ENCODE measurements at places on chromosomes 4 and X.

- DNase-seq: no peak
These were observed 54.6 kb upstream of the PARM1 start for GRCh38 chr4:74878323-74878722.

- no peak for DNase-seq
These were observed 349.3 kb upstream of the PCDH18 start for GRCh38 chr4:137881641-137882040.

DNA sequence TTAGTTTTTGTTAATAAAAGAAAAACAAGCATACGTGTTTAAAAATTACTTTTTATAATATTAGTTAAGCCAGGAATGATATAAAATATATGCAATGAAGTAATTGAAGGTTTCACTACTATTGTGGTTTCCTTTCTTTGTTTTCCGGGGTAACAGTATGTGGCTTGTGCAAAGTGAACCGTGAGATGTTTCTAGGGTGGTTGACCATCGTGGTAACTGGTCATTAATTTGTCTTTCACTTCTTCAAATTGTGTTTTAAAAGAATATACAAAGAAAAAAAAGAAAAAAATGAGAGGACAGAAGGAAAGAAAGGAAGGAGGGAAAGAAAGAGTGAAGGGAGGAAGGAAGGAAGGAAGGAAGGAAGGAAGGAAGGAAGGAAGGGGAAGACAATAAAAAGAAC, 330.1 kb upstream of the CPXCR1 start:
- no peak for DNase-seq

DNA sequence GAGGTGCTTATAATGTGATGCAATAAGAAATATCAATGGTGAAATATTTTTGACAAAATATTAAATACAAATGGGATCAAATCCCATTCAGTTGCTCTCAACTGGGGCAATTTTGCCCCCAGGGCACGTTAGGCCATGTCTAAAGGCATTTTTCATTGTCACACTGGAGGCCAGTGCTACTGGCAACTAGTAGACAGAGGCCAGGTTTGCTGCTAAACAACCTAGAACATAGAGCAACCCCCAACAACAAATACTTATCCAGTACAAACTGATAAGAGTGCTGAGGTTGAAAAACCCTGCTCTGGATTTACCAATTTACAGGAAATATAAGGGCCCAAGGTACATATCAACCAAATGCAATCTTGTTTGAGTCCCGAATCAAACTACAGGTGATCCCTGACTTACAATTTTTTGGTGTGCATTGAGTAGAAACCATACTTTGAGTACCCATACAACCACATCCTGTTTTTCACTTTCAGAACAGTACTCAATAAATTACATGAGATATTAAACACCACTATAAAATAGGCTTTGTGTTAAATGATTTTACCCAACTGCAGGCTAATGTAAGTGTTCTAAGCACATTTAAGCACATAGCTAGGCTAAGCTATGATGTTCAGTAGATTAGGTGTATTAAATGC, 237.5 kb downstream of the HNRNPD start:
- DNase-seq: no peak

- no peak for DNase-seq
These were observed 61.9 kb upstream of the ZCCHC13 start for GRCh38 chrX:74242050-74242449.

- DNase-seq: no peak
These were observed 584 bp downstream of the TMEM271 start for GRCh38 chr4:575281-576141.

DNA sequence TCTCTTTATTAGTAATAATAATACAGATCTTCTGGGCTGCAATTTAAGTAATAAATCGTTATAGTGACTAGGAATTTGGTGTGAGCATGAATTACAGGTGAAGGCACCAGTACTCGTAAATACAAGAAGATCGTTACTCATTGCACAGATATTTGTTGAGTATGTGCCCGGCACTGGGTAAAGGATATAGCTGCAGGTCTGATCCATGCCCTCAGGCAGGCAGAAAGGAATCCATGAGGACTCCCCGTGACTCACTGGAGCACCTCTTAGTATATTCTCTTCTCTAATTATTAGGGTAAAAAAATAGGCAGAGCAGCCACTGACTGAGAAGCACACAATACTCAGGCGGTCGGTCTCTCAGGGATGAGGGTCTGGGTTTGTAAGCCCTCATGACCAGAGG, 868.3 kb downstream of the RAB28 start:
- no peak for DNase-seq
